ENCODE measurements at places on chromosomes 5 and 9.

DNA sequence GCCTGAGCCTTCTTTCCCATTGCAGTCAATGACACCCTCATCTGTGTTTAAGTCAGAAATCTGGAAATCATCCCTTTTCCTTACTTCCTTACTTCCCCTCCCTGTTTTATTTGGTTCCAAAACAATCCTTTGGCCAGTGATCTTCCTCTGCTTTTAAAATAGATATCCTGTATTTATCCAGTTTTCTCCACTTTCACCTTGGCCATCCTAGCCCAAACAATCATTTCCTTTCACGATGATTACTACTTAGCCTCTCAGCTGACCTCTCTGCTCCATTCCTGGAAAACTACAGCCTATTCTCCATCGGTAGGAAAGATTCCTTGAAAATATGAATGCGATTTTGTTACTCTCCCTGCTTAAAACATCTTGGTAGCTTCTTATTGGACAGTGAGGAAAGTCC lies 565.4 kb downstream of the TLR4 start:
- DNase-seq: no peak

- no peak for DNase-seq
These were observed 309.7 kb downstream of the NSG2 start for GRCh38 chr5:174355208-174355612.

DNA sequence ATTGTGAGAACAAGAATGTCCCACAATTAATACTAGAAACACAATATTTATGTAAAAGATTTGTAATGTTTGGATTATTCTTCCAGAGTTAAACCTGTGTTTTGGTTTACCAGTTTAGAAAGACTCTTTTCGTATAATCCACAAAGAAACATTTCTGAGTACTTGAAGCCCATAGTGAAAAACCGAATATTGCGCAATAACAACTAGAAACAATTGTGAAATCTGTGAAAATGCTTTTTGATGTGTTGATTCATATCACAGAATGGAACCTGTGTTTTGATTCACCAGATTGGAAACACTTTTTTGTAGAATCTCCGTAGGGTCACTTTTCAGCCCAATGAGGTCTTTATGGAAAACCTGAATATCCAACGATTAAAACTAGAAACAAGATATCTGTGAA lies 386.2 kb downstream of the PRDM9 start:
- no peak for DNase-seq

GRCh38 chr5:149337736-149338135 lies 7.6 kb upstream of the GRPEL2 start:
- no peak for DNase-seq

GRCh38 chr5:55924744-55925143 lies 70.0 kb downstream of the IL6ST start:
- DNase-seq: no peak

DNA sequence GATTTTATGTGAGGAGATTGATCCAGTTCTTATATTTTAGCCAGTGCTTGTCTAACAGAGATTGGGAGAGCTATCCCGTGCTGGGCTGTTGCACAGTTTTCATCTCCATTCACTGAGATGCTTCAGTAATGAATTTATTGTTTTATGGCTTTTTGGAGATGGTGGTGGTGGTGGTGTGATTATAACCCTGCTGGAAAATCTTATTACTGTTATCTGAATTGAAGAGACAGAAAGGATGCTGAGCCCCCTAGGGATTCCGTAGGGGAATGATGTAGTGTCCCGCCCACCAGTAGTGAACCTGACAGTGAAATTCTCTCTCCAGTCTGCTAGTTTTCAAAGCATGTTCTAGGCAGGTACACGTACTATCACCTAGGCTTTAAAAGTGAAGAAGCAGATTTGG lies 1.9 kb downstream of the RAI14 start:
- DNase-seq: no peak

DNA sequence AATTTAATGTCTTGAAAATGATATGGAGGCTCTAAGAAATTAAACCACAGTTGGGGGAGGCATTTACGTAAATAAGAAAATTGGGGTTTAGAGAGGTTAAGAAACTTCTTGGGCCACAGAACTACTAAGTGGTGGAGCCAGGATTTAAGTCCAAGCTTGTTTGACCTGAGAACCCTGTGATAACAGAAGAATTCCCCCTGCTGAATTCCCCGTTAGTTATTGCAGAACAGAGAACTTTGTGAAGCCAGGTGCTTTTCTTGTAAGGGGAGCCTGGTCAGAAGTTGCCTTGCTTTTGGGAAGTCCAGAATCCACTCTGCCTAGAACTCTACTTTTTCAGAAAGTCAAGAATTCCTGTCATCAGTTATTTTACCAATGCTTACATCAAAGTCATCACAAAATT lies 309.3 kb upstream of the SEMA6A start:
- no peak for DNase-seq

DNA sequence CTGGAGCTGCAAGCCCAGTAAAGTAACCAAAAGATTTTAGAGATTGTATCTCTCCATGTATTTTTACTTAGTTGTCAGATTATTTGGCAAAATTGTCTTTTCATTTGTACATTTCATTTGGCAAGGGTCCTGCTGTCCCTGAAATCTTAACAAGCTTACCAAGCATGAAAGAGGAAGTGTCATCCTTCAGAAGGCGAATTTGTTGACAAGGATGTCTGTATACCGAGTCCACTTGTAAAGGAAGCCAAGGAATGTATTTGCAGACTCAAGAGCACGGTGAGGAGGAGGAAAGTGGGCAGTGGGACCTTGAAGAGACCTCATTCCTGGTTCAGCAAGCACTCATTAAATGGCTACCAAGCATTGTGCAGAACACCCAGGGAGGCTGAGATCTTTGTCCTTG lies 7.5 kb upstream of the OTULINL start:
- no peak for DNase-seq

DNA sequence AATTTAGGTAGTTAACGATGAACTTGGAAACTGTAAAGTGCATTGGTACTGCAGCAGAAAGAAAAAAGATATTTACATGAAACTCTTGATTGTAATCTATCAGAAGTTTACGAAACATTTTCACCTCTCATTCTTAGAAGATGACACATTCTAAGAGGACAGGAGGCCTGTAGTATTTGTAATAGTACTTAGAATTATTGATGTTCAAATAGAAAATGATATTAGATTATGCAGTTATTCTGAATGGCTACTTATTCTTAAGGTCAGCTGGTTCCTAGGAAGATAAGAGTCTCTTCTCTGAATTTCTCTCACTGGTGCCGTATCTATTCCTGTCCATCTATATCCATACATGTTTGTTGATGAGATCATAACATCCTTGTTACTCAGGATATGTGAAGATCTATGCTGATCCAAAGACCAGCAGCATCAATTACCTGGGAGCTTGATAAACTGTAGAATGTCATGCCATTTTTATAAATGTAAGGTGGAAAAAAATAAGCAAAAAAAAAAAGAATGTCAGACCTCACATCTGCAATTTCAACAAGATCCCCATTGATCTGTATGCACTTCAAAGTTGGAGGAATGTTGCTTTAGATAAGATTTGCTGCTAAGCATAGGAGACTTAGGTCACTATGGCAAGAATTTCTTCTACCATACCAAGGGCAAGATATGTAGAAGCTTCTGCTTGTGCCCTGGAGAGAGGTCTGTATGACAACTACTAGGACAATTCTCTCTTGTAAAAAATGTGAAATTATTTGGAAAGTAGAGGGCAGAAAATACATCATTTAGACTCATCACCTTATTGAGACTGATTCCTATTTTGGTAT lies 42.4 kb upstream of the RICTOR start:
- no peak for DNase-seq

- no peak for DNase-seq
These were observed 114.1 kb downstream of the MLLT3 start for GRCh38 chr9:20508242-20508641.

DNA sequence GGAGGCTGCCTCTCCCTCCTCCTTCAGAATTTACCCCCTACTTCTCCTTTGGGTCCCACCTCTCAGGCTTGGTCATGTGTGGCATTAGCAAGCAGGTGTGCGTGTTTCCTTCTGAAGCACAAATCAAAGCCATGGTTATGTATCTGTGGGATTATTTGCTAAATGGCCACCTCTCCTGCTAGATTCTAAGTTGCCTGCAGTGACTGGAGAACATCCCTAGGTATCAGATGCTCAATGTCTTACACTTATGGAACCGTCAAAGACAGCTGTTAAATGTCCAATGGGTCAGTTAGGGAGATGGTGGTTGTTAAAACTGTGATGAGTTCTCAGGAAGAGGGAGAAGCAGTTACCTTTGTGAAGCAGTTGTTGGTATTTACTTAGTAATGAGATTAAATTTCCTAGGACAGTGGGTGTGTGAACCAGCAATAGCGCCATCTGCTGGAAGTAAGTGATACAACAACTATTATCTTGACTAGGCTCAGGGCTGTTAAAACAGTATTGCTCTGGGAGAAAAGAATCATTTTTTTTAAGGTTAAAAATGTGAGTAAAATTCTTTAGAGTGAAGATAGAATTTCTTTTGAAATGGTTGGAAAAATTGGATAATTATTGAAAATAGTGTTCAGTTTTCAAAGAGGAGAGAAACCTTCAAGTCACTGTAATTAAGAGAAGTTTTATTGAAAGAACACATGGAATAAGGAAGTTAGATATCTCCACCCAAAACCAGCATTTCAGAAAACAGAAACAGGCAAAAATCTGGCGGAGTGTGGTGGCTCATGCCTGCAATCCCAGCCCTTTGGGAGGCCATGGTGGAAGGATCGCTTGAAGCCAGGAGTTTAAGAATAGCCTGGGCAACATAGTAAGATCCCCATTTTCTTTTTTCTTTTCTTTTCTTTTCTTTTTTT lies 71.3 kb downstream of the TMC1 start:
- no peak for DNase-seq

DNA sequence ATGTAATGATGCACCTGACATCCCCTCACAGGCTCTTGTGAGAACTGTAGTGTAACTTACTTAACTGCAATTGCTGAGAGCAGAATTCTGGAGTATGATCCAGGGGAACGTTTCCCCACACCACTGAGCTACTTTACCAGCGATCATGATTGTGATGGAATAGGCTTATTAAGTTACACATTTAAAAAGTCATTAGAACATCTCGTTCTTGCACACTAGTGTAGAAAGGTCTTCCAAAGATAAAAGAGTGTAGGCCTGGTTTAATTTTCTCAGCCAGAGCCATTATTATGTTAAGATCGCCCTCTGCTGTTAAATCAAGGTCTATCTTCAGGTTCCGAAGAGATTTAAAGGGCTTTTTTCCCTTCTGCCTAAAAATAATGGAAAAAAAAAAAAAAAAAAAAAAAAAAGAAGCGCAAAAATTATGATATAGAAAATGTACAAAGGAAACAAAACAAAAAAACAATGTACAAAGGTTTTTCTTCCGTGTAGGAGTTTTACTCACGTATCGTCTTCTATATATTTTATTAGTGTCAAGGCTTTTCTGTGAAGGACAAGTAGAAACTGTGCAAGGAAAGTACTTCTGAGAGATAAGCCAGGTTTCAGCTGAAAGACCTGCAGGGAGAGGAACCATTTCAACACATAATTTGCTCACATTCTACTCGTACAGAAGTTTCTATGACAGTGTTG lies 18.6 kb upstream of the MOB3B start:
- no peak for DNase-seq

GRCh38 chr9:114334490-114334889 lies 4.8 kb downstream of the ORM2 start:
- DNase-seq: no peak

DNA sequence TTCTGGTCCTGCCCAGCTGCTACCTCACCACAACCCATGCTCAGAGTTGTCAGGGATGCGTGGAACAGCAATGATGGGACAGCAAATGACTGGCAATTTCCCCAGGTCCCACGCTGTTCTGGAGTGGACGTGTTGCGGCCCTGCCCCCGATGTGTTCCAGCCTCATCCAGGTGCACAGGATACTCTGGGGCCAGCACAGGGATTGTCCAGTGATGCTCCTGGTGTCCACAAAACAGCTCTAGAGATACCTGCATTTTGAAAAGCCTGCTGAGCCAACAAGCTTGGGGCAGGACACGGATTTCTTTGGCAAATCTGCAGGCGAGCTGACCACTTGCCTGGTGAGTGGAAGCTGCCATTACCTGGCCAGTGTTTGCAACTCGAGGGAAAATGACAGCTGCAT lies 88.7 kb downstream of the ANKRD33B start:
- no peak for DNase-seq

- DNase-seq: no peak
These were observed 104.4 kb upstream of the MPDZ start for GRCh38 chr9:13383855-13384254.

- DNase-seq: no peak
These were observed 315 bp downstream of the UBQLN1 start for GRCh38 chr9:83707518-83707767.

DNA sequence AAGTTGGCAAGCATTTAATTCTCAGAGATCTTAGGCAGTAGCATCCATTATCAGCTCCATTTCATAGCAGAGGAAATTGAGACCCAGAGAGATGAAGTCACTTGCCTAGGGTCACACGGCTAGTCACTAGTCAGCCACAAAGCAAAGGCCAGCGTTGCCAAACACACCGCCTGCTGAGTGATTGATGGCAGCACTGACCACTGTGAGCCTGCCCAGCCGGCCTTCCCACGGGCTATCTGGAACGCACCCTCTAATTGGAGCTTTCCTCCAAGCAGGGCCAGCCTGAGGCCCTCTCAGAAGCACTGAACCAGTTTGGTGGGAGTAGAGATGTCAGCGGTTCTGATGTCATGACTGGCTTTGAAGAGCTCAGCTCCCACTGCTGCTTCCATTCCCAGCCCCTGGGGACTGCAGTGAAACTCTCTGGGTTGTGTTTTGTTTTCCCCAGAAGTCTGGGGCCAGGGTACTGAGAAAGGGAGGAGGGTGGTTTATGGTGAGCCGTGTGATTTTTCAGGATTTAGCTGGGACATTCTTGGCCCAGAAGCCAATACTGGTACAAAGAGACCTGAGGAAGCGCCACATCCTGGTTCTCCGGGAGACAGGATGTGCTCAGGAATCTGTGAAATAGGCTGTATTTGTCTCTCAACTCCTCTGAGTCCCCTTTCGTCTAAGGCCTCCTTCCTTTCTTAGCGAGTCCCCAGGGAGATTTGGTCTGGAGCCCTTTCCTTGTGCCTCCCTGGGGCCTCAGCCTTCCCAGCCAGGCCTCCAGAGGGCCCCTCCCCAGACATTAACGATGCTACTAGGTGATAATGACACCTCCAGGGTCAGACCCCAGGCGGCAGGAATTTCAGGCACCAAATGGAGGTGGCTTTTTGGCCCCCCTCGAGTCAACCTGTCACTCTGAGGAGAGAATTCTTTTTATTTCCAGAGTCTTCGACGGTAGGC lies 44.5 kb downstream of the SPRY4 start:
- no peak for DNase-seq

- DNase-seq: no peak
These were observed 13.4 kb downstream of the OXCT1 start for GRCh38 chr5:41856644-41857491.
